NCI-H2081 treated with DMSO at 0.1 percent for 48 hours (cell line): ENCODE measurements at places on chromosomes 5 and 9.

- DNase-seq: no peak
These were observed 166.0 kb downstream of the HMHB1 start for GRCh38 chr5:143977891-143978461.

DNA sequence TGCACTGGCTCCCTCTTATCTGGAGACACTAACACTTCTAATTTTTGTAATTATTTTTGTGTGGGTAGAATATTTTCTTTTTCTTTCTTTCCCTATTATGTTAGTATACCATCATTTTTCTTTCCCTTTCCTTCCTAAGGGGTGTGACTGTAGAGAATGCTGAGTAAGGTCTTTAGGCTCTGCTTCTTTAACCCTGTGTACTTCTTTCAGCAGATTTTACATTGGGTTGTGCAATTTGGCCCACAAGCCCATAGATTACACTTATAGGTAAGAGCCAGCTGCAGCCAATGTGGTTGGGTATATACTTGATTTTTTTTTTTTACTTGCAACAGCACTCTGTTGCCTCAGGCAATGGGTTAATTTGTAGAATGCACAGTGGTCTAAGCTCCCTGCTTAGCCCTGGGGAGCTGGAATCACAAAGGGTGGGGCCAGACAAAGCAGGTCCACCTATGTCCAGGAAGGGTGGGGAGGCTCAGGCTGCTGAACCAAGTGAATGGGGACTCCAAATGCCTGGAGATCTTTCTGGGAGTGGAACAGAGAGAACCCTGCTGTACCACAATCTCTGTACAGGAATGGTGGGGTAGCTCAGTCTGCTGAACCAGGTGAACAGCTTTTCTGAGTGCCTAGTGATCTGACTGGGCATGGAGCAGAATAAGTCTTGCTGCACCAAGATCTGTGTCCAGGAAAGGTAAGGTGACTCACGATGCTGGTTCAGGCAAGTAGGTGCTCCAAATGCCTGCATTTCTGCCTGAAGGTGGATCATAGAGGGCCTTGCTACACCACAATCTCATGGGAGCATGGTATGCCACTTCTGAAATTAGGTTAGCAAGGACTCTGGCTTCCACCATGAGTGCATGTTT is 64.9 kb downstream of the SLC25A46 start:
- no peak for DNase-seq

- no peak for DNase-seq
These were observed 72.7 kb upstream of the SLC25A48 start for GRCh38 chr5:135761746-135762145.

DNA sequence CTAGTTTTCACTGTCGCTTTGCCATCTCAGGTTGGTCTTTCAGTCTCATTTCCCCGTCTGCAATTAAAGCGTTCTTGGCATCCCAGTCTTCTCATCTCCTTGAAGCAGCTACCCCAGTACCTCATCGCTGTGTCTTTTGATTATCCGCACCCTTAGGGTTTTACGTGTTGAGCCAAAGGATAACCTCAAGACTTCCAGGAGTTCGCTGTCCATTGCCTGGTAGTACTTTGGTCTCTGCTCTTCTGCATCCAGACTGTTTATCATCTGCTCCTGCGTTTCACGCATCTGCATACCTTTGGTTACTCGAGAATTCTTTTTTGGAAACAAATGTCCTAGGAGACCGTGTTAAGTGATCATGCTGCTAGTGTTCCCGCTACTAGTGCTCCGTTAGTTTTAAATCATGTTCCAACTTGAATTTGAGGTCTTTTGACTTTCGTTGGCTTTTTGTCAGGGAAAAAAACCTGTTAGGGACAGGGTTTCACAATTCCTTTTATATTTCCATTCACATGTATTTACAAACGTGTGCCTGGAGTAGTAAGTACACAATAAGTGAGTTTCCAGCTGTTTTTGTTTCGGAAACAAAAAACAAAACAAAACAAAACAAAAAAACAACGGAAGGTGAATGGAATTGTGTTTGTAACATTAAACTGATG is 888 bp downstream of the RABGAP1 start:
- no peak for DNase-seq

DNA sequence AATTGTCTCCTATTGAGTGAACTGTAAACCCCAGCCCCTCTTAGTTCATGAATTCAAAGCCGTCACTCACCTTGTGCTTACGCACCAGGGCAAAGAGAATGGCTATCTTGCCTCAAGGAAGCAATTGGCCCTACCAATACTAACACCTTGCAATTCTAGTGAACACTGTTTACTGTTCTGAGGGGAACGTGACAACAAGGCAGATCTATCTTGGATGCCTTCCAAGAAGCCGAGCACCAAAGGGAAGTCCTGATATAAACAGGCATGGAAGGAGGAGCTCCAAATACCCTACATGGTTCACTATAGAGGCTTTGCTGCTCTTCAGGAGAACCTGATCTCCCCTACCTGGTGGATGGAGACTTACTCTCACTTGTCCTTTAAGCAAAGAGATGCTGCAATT is 1.7 kb upstream of the PLPPR1 start:
- no peak for DNase-seq

- DNase-seq: no peak
These were observed 15.1 kb upstream of the CCL28 start for GRCh38 chr5:43427306-43427705.

GRCh38 chr5:39523821-39524220 is 99.0 kb upstream of the DAB2 start:
- DNase-seq: no peak

DNA sequence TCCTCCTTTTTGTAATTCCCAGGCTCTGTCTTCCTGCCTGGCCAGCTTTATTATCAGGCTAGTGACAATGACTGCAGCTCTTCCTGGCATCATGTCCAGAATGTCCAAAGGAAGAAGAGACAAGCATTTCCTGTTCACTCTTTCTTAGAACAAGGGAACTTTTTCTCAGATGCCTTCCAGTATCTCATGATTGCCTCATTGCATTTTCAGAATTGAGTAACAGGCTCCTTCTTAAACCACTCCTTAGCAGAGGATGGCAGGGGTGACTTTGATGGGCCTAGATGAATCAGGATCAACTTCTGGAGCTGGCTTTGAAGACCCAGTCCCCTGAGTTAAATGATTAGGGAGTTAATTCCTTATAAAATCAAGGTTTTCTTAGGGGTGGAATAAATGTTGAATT is 92.9 kb upstream of the RASGRF2 start:
- DNase-seq: no peak

DNA sequence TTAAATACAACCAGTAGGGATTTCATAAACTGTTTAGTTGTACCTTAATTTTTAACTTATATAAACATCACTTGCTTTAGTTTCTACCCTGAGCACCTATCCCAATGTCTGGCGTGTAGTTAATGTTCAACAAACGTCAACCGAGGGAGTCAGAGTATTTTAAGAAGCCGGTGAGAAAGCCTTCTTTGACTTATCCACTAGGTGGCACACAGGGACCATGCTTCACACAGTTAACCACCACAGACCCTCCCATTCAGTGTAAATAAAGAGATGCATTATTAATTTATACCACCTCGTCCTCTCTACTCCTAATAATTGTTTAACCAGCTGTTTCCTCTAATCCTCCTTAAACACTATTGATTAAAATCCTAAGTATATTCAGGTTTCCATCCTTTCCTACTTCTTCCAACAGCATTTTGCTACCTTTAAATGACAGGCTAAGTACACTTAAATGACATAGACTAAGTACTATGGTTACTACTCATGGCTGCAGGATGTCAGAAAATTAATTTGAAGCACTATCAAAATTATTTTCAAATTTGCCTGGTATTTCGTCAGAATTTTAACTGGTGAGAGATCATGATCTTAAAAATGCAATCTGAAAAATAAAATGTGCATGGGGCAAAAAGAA is 2.3 kb downstream of the HAPLN1 start:
- peak; percentile 17 for DNase-seq

DNA sequence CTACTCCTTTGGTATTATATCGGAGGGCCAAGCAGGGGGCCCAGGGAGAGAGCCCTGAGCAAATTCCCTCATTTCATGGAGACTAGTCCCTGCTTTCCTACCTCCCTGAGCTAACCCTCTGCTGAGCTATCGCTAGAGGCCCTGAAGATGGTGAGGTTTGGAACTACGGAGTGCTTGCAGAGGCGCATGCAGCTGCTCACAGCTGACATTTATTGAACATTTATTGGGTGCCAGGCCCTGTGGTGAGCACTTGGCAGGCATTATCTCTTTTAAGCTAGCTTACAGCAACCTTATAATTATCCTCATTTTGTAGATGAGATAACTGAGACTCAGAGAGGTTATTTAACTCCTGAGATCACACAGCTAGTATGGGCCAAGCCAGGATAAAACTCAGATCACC is 9.8 kb downstream of the FAT2 start:
- DNase-seq: no peak
